Chondrocyte (in vitro differentiated cells): ENCODE measurements at places on chromosomes 4 and X. TPM values are rescaled to one million over a fixed set of nuclear protein-coding genes. Genes with fewer than 3 reads are reported as not detected.

DNA sequence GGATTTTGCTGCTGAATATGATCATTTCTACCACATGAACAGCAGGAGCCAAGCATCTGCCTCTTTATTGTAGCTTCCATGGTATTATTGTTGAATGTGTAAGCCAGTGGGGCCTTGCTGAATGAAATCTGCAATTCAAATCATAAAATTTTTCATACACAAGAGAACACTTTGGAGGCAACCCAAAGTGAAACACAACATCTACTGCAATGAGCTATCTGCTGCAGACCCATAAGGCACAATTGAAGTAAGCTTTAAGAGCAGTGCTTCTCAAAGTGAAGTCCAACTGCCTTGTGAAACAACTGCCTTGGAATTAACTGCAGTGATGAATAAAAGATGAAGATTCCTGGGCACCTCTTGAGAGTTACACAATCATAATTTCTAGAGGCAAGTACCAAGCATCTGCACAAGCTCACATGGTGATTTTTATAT is 626.3 kb upstream of the INTU start:
- H3K4me1 ChIP-seq, result peaks cover 7% of the 10 kb centered on the region
- H3K27ac ChIP-seq, result no peak overlapping the region
- H3K27me3 ChIP-seq, result no peaks in the 10 kb centered on the region
- DNase-seq, result no peak
- no peaks in the 10 kb centered on the region for H3K36me3 ChIP-seq

GRCh38 chr4:10160281-10160856 is 43.8 kb upstream of the WDR1 start:
- peaks cover 12% of the 10 kb centered on the region for H3K4me1 ChIP-seq
- H3K4me3 ChIP-seq, result no peak overlapping the region
- H3K36me3 ChIP-seq, result no peaks in the 10 kb centered on the region
- H3K27me3 ChIP-seq, result peaks cover 40% of the 10 kb centered on the region
- H3K27ac ChIP-seq, result no peak overlapping the region

EFHC2 gene
- total RNA-seq, result not detected in 3 replicates

DGAT2L6 gene
- total RNA-seq, result not detected in 3 replicates
